Endothelial cell of umbilical vein (primary cell): ENCODE measurements at places on chromosomes 2 and 18. TPM values are rescaled to one million over a fixed set of nuclear protein-coding genes. Genes with fewer than 3 reads are reported as not detected.

ITGB6 gene
- not detected in 2 replicates for total RNA-seq

- DNase-seq: no peak
- no peaks in the 10 kb centered on the region for H3K27me3 ChIP-seq
- peaks cover under 1% of the 10 kb centered on the region for H3K4me1 ChIP-seq
- no peak overlapping the region for H3K4me3 ChIP-seq
- H3K27ac ChIP-seq: no peak overlapping the region
These were observed 52.3 kb downstream of the DIS3L2 start for GRCh38 chr2:232013701-232014353.

GRCh38 chr2:164073101-164074074 is 337.6 kb upstream of the FIGN start:
- H3K27me3 ChIP-seq: peaks cover 6% of the 10 kb centered on the region
- no peaks in the 10 kb centered on the region for H3K4me1 ChIP-seq
- no peak overlapping the region for H3K27ac ChIP-seq
- H3K36me3 ChIP-seq: no peaks in the 10 kb centered on the region

OTOS gene
- total RNA-seq: not detected in 2 replicates

GRCh38 chr2:75799859-75800258 is 89.1 kb upstream of the GCFC2 start:
- no peak overlapping the region for H3K27ac ChIP-seq
- no peaks in the 10 kb centered on the region for H3K27me3 ChIP-seq
- no peak for DNase-seq
- H3K4me3 ChIP-seq: no peak overlapping the region
- no peaks in the 10 kb centered on the region for H3K4me1 ChIP-seq
- H3K36me3 ChIP-seq: no peaks in the 10 kb centered on the region
